ENCODE measurements at places on chromosomes 6 and 20.
A peak's percentile ranks its signal among the peaks of the same experiment; 100 is the strongest.

GRCh38 chr20:50389438-50389807 is 120.8 kb upstream of the PTPN1 start:
- no peak for DNase-seq

GRCh38 chr20:16317445-16318362 is 255.5 kb downstream of the KIF16B start:
- no peak for DNase-seq

DNA sequence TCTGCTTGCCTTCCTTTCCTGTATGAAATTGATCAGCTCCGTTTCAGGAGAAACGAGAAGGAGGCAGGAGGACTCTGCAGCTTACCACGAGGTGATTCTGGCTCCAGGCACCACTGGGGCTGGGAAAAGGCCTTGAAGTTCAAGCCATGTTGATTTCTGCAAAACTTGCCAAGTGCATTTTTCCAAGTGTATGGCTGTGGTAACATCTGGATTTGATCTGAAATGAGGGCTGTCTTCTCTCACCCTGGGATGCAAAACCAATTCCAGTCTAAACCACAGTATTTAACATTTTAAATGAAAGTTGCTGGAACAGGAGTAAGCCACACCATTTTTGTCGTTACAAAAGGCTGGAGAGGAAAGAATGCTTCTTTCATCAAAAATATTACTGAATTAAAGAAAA is 36.1 kb upstream of the FAM210B start:
- no peak for DNase-seq

DNA sequence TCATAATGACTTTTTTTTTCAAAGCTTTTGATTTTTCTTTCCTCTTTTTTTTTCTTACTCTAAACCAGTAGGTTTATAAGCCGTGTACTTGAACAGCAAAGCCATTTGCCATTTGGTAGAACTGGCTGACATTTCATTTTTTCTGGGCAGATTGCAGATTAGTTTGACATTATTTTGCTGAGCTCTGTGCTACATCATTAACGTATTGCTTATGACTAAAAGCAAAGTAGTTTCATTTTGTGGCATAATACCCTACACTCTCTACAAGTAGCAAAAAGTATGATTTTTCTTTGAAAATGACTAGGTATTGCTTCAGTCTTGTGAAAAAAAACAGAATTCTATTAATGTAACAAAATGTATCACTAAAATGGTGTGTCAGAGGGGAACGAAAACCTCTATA is 141.3 kb downstream of the GRIK2 start:
- no peak for DNase-seq

DNA sequence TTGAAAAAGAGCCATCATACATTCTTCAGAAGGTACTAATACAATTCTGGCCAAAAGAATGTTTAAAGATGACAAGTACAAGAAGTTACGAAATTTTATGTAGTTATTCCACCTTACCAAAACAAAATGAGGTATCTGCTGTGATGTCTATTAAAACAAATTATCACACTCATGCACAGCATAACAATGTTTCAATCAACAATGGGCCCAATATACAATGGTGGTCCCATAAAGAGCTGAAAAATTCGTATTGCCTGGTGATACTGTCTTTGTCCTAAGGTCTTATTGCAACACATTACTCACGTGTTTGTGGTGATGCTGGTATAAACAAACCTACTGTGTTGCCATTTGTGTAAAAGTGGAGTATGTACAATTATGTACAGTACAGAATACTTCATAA is 3.6 kb upstream of the NUP153 start:
- DNase-seq: no peak

DNA sequence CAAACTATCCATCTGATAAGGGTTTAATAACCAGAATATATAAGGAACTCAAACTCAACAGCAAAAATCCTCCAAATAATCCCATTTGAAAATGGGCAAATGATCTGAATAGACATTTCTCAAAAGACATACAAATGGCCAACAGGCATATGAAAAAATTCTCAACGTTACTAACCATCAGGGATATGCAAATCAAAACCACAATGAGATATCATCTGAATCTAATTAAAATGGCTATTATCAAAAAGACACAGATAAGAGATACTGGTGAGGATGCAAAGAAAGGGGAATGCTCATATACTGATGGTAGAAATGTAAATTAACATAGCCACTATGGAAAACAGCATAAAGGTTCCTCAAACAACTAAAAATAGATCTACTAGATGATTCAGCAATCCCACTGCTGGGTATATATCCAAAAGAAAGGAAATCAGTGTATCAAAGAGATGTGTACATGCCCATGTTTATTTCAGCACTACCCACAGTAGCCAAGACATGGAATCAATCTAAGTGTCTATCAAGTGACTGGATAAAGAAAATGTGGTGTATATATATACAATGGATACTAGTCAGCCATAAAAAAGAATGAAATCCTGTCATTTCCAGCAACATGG is 6.1 kb upstream of the BRD2 start:
- no peak for DNase-seq

DNA sequence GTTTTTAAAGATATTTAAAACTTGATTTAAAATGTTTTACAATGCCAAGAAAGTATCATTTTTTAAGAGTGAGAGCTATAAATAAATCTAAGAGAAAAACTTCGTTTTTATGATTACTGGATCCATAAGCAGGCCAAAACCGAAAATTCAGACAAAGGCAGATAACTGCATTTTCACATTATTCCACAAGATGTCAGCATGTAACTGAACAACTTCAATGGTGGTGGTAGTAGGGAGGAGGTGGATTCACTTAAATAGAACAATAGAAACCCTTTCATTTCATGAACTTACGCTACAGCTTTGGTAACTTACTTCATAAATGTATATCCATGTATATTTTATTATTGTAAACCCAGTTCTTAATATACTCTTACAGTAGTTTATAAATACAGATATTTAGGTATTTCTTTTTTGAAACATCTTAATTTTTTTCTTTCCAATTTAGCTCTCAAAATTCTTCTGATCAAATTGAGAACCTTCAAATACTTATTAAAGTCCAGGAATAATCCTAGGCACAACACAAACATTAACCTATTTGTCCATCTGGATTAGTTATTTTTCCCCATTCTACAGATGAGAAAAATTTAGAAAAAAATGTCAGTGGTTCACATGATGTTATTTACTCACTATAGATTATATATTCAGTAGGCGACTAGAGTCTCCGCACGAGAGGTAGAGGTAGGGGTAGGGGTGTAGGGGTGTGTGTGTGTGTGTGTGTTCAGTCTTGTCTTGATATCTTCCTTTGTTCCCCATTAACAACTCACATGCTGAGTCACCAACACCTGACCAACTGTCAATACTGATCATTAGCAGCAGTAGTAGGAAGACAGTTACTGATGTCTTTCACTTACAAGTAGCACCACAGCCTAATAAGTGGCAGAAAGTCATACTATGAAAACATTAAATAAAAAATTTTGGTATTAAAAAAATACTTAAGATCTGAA is 111.5 kb downstream of the ARHGAP18 start:
- DNase-seq: no peak

DNA sequence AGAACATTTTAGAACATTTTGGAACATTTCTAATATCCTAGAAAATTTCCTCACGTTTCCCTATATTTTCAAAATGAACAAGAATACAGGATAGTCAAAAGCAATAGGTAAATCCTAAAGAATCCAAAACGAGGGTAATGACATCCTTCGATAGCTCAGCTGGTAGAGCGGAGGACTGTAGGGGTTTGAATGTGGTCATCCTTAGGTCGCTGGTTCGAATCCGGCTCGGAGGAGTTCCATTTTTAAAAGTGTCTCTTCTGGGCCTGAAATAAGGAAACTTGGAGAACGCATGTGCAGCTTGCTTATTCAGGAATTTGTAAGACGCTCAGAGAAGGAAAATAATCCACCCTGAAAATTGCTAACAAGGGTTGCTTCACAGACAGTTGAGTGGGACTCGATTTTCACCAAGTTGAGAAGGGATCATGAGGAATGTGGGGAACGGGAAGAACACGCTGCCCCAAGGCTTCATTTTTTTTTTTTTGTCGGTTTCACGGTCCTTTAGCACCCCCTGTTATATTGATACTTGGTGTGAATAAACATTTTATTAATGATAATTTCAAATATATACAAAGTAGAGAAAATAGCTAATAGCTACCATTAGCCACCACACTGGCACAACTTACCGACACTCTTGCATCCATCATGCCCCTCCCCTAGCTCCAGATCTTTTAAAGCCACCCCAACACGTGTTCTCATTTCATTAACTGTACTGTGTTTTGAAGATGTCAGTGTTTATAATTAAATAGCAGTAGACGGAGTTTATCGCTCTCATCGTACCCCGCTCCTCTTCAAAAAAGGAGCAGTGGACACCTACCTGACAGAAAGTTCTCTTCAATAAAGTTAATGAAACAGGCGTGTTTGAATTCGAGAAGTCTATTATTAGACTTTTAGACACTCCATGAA is 1.8 kb upstream of the ABT1 start:
- no peak for DNase-seq

DNA sequence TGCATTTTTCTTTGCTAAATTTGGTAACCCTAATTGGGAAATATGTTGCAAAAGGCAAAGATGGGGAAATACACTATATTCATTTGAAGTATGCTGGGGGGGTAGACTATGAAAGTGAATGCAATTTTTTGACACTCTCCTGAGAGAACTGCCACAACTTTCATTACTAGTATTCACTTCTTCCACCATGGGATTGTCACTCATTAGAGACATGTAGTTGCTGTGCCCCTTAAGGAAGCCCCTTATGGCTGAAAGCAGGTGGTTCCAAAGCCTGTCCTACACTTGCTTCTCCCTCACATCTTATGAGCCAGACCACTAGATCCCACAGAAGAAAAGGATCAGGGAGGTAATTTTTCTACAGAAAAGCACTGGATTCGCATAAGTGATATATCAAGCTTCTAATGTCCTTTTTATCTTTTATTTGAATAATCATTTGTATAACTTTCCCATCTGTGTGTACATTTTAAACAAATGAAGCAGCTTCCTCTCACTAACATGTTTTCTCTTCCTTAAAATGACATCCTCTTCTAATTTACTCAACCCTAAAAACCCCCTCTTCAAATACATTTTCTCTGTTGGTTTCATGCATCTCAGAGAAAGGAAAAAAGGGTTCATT is 83.8 kb downstream of the GCLC start:
- DNase-seq: no peak

DNA sequence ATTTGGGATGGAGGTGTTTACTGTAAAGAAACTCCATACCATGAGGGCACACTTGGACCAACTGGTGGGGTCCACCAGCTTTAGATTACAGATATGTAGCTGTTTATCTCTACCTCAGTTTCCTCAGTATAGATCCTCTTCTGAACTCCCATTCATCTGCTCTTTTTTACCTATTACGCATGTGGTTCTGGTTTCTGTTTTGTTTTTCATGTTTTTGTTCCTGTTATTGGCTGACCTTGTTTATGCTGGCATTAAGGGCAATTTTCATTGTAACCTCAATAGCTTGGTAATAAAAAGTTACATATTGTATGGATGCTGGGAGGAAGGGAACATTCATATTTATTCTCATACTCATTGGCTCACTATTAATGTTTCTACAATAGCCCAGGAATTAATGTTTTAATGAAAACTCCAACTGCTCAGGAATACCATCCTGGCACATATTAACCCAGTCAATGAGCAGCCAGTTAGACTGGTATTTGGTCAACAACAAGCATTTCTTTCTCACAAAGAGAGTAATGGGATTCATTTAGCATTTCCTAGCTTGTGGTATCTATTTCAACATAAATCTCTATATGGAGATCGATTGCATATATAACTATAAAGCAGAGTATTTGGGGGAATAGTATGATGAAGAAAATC is 83.8 kb upstream of the FAM184A start:
- DNase-seq: no peak

DNA sequence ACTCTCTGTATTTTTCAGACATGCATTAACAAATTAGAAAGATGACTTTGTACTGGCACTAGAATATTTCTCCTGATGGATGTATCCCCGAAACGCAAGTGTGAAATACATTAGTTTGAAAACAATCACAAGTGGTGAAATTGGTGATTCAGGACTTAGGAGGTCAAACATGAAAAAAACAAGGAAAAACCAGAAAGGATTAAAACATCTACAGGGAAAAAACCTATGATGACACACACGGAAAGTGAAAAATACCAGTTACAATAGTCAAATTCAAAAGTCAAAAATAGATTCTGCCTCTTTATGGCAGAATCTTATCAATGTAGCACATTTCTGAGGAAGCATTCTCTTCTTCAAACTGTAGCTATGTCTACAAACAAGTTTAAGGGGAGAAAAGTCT is 129.0 kb upstream of the SGK1 start:
- DNase-seq: no peak

DNA sequence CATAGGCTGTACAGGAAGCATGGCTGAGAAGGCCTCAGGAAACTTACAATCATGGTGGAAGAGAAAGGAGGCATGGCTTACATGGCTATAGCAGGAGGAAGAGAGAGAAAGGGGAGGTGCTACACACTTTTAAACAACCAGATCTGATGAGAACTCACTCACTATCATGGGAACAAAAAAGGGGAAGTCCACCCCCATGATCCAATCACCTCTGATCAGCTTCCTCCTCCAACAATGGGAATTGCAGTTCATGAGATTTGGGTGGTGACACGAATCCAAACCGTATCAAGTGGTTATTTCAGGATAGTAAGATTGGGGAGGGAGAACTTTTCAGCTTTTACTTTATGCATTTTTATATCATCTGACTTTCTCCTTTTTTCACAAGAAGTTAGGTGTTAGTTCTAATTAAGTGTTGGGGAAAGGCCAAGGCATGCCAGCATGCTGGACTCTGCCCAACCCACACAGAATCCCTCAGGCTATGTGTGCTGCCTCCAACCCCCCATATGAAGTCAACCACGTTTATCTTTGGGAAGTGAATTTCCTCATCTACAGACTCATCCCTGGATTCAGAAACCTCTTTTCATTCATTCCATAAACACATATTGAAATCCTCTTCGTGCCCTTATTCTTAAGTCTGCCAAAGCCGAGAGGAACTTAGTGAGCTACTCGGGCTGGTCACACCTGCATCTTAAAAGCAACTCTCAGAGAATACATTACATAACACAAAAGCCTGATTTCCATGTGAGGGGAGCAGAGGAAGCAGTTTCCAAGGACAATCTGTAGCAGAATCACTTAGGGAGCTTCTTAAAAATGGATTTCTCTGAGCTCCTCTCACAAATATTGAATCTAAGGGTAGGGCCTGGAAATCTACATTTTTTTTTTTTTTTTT is 16.7 kb upstream of the CLIC5 start:
- DNase-seq: no peak

GRCh38 chr6:151240791-151241642 is 1.2 kb downstream of the AKAP12 start:
- peak; percentile 21 for DNase-seq

DNA sequence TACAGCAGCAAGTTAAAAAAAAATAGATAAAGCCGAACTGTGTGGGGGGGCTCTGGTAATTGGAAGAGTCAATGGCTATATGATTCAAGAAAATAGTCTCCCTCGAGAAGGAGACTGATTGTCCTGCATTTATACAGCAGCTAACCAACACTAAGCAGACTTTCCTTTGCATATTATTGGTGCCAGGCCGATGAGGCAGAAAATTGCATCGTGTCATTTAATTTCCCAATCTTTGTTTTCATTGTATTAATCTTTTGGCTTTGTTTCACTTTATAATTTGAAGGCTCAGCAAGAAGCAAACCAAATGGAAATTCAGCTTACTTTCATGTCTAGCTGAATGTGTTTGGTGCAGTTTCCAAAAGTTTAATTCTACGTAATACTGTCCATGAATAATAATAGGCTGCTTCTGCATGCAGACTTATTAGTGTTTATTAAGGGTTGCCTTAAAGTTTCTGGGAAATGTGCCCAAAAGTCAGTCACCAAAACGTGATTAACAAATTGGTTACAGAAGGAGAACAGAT is 258.5 kb downstream of the HACE1 start:
- DNase-seq: no peak
